ENCODE measurements at places on chromosomes 16 and 17.
A peak's percentile ranks its signal among the peaks of the same experiment; 100 is the strongest.

DNA sequence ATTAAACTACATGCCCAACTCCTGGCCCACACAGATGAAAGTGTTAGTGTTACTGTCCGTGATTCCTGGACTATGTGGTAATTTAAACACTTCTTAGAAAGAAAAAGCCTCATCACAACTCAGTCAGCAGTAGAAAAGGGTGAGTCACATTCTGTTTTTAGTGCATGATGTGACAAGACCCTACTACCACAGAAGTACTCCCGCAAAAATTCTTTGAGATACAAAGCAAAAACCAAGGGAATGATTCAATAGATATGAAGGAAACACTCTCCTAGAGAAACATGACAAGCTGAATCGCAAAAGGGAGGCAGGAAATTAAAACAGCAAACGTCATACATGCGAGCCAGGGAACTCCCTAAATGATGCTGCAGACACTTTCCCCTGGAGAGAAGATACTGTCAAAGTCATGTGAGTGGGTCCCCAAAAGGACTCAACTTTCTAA lies 14.4 kb downstream of the SNN start:
- peak; percentile 89 for DNase-seq

GRCh38 chr16:14501331-14502255 lies 128.5 kb downstream of the PARN start:
- peak; percentile 86 for DNase-seq

DNA sequence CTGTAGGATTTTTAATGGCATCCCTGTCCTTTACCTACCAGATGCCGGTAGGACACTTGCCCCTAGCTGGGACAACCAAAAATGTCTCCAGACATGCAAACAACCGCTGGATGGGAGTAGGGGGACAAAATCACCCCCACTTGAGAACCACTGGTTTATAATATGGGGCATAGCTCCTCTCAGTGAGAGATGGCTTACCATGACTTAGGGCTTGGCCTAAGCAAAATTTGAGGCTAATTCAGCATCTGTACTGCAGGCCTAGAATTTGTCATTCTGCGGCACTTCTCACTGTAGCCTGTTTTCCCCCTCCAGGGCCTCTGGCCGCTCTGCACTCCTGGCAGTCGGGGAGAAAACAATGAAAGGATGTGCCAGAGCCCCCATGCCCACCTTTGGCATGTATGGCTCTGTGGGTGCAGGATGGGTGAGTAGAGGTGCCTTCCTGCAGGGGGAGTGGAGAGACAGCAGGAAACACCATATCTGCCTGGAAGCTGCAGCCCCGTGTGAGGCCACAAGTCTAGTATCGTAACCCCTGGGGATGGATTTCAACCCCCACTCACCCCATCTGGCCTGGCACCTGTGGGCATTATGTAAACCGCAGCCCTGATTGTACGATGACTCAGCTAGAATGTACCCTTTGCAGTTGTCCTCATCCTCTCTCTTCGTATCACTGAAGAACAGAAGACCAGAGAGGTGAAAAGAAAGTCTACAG lies 268.1 kb downstream of the SOX9 start:
- peak; percentile 80 for DNase-seq

DNA sequence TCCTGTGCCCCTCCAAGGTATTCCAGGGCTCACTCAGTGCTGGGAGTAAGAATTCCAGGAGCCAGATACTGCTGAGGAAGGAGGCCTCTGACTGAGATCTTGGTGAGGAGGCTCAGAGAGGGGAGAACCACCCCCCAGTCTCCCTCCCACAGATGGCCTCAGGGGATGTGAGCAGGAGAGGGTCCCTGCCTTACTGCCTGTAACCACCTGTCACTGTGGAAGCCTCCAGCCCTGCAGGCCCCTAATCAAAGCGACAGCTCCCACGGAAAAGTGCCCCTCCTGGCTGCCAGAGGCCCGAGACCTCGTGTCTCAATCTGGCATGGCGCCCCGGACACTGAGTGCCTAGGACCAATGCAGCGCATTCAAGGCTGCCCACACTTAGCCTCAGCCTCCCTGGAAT lies 7.7 kb upstream of the C17orf113 start:
- no peak for DNase-seq

DNA sequence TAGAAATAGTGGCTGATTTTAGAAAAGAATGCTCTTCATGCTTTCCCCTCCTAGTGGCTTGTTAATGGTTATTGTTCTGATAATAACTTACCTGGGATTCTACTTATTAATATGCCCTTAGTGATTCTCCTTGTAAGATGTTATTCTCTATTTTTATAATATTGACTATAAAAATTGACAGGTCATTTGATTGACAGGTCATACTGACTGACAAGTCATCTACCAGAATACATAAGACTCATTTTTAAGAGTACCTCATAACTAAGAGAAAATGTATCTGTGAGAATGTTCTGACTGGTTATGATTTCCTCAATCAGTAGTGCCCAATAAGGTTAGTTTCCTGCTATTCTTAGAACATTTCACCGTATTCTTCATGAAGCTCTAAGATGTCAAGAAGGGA lies 8.6 kb upstream of the COX10 start:
- no peak for DNase-seq

GRCh38 chr17:35088356-35088880 lies 24.9 kb upstream of the RFFL start:
- peak; percentile 66 for DNase-seq

GRCh38 chr16:19386525-19386924 lies 31.2 kb upstream of the TMC5 start:
- no peak for DNase-seq

Data from ELR (cell line).